ENCODE measurements at places on chromosomes 5 and 9. TPM values are rescaled to one million over a fixed set of nuclear protein-coding genes. Genes with fewer than 3 reads are reported as not detected.

SH3GL2 gene
- total RNA-seq, result not detected

WDR38 gene
- total RNA-seq, result not detected

RNF224 gene
- total RNA-seq, result not detected

OLFML2A gene
- total RNA-seq, result not detected

TGFBI gene
- not detected for total RNA-seq

ZNF189 gene
- 6.7 TPM for total RNA-seq

CCNG1 gene
- total RNA-seq, result 134 TPM

LCN2 gene
- total RNA-seq, result not detected

ABL1 gene
- total RNA-seq, result 30.2 TPM

ZNG1F gene
- 19.9 TPM for total RNA-seq

PAPPA gene
- not detected for total RNA-seq

- peak; percentile 70 for DNase-seq
These were observed 78.1 kb upstream of the UBTD2 start for GRCh38 chr5:172361566-172362238.

- DNase-seq, result no peak
These were observed 2.5 kb upstream of the FSD1L start for GRCh38 chr9:105445203-105445881.

DNA sequence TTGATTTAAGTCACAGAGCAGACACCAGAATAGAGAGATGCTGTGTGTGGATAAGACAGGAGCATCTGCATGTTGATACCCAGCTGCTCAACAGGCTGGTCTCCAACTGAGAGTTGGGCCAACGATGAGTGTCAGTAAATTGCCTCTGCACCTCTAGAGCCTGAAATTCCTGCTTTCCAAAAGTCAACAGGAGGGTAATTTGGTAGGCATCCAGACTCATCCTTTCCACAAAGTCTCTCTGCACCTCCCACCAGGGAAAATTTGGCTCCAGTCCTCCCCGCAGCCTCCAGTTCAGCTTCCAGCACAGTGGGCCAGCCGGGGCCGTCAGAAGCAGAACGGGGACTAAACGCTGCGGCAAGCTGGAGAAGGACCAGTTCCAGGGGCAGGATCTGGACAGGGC lies 136.9 kb downstream of the RFK start:
- DNase-seq, result no peak

- DNase-seq, result no peak
These were observed 59.4 kb downstream of the ALDH1A1 start for GRCh38 chr9:72893437-72893836.

GRCh38 chr5:69492923-69493395 lies 369 bp downstream of the OCLN start:
- DNase-seq, result peak; percentile 10

DNA sequence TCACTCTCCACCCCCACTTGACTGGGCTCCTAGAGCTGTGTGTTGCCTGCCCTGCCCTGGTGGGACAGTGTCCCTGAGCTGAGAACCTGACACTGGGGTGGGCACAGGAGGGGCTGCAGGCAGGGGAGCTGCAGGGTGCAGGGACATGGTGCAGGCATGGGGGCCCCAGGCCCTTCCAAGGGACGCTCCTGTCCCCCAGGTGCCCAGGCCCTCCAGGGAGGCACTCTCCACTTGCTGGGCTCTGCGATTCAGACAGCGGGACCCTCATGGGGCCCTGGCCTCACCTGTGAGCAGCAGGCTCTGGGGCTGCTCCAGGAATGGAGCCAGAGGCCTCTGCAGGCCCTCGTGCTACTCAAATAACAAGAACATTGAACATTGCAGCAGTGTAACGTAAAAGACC lies 89.4 kb downstream of the BARX1 start:
- DNase-seq, result no peak

DNA sequence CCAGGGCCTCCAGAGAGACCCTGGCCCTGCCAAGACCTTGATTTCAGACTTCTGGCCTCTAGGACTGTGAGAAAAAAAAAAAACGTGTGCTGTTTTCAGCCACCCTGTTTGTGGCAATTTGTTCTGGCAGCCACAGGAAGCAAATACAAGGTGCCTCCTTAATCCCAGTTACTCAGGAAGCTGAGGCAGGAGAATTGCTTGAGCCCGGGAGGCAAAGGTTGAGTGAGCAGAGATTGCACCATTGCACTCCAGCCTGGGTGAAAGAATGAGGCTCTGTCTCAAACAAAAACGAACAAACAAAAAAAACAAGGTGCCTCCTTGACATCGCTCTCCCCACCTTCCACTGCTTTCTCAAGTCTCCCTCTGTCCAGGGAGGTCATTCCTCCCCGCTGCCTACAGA lies 98.0 kb downstream of the GABBR2 start:
- DNase-seq, result no peak

GRCh38 chr5:98583586-98583985 lies 189.9 kb upstream of the RGMB start:
- DNase-seq, result no peak

DNA sequence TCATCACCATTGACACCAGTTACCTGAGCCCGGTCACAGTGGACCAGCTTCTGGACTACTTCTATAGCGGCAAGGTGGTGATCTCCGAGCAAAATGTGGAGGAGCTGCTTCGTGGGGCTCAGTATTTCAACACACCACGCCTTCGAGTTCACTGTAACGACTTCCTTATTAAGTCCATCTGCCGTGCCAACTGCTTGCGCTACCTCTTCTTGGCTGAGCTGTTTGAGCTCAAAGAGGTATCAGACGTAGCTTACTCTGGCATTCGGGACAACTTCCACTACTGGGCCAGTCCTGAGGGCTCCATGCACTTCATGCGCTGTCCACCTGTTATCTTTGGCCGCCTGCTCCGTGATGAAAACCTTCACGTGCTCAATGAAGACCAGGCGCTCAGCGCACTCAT lies 520 bp downstream of the CCIN start:
- no peak for DNase-seq

DNA sequence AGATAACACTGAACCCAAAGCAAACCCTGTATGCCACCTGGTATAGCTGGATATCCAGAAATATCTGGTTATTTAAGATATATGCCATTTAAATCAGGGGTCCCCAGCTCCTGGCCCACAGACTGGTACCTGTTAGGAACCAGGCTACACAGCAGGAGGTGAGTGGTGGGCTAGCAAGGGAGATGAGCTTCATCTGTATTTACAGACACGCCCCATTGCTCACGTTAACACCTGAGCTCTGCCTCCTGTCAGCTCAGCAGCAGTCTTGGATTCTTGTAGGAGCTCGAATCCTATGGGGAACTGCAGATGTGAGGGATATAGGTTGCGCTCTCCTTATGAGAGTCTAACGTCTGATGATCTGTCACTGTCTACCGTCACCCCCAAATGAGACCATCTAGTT lies 646.6 kb downstream of the TLE4 start:
- no peak for DNase-seq

DNA sequence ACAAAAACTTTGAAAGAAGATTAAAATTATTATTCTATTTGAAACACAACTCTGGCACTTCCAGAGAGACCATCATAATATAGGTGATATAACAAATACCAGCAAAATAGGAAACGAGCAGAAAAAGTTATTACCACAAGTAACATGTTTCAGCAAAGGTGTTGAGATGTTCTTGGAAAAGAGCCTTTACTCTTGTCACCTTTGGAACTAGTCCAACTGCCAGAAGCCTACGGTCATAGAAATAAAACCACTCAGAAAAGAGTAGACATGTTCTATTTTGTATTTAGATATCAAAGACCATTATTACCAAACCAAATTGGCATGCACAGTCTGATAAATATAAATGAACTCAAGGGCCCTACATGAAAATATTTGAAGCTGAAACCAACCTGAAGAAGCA lies 145.0 kb upstream of the DMAC1 start:
- no peak for DNase-seq

- DNase-seq, result no peak
These were observed 154.8 kb downstream of the ADAMTS6 start for GRCh38 chr5:65326922-65327321.

DNA sequence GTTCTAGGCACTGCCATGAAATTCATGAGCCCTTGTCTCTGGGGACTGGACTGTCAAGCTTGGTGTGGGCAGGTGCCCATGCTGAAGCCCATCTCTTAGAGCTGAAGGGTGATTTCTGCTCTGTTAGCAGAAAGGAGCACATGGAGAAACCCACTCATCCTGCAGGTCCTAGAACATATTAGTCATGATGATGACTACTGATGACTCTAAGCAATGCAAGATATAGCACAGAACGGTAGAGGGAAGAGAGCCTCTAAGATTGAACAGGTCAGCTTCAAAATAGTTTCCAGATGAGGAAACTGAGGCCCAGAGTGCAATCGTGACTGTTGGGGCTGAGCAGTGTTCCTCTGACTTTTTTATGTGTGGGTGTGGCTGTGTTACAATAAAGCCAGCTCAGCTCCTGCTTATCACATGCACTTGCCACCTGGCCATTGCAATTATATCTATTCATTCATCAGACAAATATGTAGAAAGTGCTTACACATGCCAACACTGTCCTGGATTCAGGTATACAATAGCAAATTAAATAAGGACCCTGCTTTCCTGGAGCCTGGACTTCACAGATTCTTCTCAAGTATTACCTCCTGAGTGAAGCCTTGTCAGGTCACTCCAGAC lies 140.2 kb upstream of the BRINP1 start:
- DNase-seq, result no peak

DNA sequence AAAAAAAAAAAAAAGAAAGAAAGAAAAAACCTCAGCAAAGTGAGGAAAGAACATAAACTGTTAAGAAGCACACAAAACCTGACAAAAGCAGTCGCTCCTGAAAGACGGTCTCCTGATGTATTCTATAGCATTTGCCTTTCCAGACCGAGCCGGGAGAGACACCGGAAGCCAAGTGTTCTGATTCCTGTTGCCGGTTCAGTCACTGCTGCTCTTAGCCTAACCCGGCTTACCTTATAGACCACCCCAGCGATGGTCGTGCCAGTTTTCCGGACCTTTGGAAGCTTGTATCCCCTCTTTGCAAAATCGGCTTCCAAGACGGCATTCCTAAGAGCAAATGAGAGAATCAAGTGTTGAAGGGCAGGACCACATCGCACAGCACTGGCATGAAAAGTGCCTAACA lies 630 bp downstream of the PSMB7 start:
- no peak for DNase-seq

GRCh38 chr5:111129938-111130337 lies 37.8 kb downstream of the WDR36 start:
- no peak for DNase-seq

- DNase-seq, result no peak
These were observed 70.5 kb upstream of the PTCH1 start for GRCh38 chr9:95587021-95587964.

DNA sequence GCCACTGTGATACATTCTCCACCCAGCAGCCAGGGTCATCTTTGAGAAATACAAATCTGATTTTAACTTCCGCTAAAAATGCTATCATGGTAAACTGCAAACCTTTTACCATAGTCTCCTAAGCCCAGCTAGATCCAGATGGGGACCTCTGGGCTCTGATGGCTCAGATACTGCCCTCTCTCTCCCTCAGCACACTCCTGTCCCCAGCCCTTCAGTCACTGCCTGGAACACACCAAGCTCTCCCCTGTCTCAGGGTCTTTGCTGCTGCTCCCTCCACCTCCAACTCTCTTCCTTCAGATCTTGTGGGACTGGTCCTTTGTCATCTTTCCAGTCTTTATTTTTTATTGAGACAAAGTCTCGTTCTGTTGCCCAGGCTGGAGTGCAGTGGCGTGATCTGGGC lies 65.1 kb downstream of the SPRY4 start:
- no peak for DNase-seq

DNA sequence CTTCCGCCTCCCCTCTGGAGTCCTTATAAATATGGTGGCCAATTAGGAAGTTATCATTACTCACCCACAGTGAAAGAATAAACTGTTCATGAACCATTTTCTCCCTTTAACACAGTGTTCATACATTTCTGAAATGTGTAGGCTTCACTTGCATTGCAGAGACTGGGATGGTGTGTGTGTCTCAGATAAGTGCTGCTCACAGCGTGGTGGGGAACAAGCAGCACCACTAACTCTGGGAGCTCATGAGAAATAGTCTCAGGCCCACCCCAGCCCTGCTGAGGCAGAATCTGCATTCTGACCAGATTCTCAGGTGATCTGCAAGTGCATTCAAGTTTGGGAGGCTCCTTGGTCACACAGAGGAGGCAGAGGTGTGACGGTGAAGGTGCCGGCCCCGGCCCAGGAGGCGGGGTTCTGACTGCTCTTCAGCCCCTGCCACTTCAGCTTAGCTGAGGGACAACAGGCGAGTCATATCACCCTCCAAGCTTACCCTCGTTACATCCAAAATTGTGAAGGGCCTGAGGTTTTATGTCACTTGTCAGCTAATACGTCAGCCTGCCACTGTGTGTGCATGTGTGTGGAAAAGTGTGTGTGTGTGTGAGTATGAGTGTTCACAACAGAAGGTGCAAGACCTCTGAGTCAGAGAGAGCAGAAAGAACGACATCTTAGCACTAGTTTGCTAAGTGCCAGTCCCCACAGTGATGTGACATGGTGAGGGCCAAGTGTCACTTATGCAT lies 34.7 kb downstream of the DAP start:
- DNase-seq, result peak; percentile 26

GRCh38 chr9:37471942-37472684 lies 6.9 kb upstream of the ZBTB5 start:
- DNase-seq, result no peak

- DNase-seq, result no peak
These were observed 284.9 kb upstream of the FBXL7 start for GRCh38 chr5:15215056-15215455.

- no peak for DNase-seq
These were observed 466.8 kb downstream of the DIRAS2 start for GRCh38 chr9:90175865-90176264.

- no peak for DNase-seq
These were observed 115.4 kb downstream of the HSD17B3 start for GRCh38 chr9:96186591-96187011.

DNA sequence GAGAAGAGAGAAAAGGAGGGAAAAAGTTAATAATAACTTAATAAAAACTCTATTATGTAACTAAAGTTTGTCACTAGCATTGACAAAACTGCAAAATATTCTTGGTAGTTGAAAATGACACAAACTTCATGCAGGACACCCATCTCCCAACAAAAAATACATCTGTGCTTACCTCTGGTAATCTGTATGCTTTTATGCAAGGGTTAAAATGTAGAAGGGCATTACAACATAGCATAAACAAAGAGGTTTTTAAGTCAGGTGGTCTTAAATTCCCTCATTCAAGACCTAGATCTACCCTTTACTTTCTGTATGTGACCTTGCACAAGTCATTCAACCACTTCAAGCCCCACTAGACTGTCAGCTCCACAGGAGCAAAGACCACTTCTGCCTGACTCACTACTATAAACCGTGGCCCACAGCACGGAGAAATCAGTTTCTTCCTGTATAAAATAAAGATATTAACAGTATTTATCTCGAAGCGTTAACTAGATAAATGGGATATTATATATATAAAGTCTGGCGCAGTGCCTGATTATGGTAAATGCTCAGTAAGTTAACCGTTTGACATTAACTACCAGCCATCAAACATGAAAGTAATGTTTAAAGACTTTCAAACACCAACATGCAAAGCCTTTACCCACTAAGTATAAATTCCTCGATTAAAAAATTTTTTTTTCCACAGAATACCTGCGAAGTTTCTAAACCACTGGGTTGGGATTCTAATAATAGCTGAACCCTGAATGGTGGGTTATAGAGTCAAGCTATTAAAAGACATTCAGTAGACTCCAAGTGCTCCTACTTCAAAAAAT lies 2.0 kb downstream of the FBXL17 start:
- DNase-seq, result peak; percentile 50

Data from activated CD8-positive, alpha-beta T cell treated with anti-CD3 and anti-CD28 coated beads for 36 hours (primary cell).